Stimulated activated CD4-positive, alpha-beta T cell treated with anti-CD3 and anti-CD28 coated beads, Interleukin-2, amount 100 ng/mL, for 48 hours (primary cell): ENCODE measurements at places on chromosomes 1 and 21.
A peak's percentile ranks its signal among the peaks of the same experiment; 100 is the strongest.

- DNase-seq = no peak
Observed at GRCh38 chr1:101003012-101003650, 22.5 kb downstream of the DPH5 start.

DNA sequence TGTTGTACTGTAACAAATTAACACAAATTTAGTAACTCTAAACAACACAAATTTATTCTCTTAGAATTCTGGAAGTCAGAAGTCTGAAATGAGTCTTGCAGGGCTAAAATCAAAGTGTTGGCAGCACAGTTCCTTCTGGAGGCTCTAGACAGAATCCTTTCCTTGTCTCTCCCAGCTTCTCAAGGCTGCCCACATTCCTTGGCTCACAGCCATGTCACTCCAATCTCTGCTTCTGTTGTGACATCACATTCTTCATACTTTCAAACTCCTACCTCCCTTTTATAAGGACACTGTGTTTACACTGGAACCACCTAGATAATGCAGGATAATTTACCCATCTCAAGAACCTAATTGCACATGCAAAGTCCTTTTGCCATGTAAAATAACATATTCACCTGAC lies 225.0 kb upstream of the PRMT6 start:
- DNase-seq = no peak

GRCh38 chr1:9717193-9718005 lies 65.9 kb downstream of the PIK3CD start:
- peak; percentile 72 for DNase-seq

- DNase-seq = no peak
Observed at GRCh38 chr21:40166291-40166843, 299.1 kb downstream of the PCP4 start.

DNA sequence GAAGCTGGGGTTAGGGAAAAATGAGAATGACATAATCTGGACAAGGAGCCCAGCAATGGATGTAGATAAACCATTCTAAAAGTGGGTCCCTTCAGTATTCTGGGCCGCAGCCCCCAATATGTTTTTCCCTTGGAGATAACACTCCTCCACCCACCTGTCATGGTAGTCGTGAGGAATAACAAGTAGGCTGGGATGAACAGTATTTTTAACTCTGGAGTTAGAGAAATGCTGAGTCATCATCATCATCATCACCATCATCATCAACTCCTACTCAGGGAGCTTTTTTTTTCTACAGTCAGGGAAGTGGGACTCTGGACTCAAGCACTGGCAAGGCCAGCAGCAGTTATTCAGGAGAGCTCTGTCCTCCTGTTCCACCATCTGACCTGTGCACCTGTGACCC lies 12.8 kb downstream of the CADM3 start:
- no peak for DNase-seq

- DNase-seq = no peak
Observed at GRCh38 chr1:201054091-201054543, 30.6 kb upstream of the KIF21B start.

- DNase-seq = no peak
Observed at GRCh38 chr1:155392898-155393411, 72.3 kb downstream of the RUSC1 start.

- no peak for DNase-seq
Observed at GRCh38 chr1:183739741-183740271, 65.1 kb upstream of the RGL1 start.

- no peak for DNase-seq
Observed at GRCh38 chr1:183850852-183851251, 45.9 kb downstream of the RGL1 start.

GRCh38 chr1:109812691-109813393 lies 49.1 kb upstream of the EPS8L3 start:
- DNase-seq = no peak

- DNase-seq = no peak
Observed at GRCh38 chr1:194279975-194280374, 1093.6 kb upstream of the B3GALT2 start.

DNA sequence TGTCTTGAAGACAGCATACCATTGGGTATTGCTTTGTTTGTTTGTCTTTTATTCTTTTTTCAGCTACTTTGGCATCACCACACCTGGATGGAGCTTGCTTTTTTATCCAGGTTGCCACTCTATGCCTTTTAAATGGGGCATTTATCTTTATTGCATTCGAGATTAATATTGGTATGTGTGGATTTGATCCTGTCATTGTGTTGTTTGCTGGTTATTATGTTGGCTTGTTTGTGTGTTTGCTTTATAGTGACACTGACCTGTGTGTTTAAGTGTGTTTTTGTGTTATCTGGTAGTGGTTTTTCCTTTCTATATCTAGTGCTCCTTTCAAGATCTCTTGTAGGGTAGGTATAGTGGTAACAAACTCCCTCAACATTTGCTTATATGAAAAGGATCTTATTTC lies 24.9 kb upstream of the KCNH1 start:
- no peak for DNase-seq
